Natural killer cell treated with Interleukin-12 subunit alpha and Interleukin-12 subunit beta and Interleukin-15 and Interleukin-18, amount 100 ng/mL, for 72 hours (primary cell): ENCODE measurements at places on chromosomes 2 and 18.

GRCh38 chr2:152759290-152760072 lies 41.1 kb downstream of the ARL6IP6 start:
- DNase-seq, result no peak

GRCh38 chr2:59029058-59029457 lies 787.9 kb upstream of the FANCL start:
- no peak for DNase-seq

GRCh38 chr2:64654063-64654811 lies 524 bp upstream of the SERTAD2 start:
- peak; percentile 78 for DNase-seq

GRCh38 chr2:29583548-29584156 lies 337.7 kb downstream of the ALK start:
- no peak for DNase-seq

DNA sequence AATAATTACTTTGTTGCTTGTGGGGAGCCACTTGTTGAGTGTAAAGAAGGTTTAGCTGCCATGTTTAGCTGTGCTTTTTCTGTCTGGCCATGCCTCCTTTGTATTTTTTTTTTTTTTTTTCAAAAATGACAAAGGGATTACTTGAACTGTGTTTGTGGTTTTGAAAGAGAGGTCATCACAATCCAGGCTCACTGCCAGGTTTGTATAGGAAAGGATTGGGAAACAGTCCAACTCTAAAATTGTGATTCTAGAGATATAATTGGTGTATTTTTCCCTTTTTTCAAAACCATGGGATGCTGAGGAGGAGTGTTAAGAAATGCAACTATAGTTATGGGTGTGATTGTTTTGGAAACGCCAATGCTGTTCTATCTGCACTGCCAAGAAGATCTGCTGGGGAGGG lies 4.3 kb downstream of the ITPRIPL1 start:
- DNase-seq, result no peak

DNA sequence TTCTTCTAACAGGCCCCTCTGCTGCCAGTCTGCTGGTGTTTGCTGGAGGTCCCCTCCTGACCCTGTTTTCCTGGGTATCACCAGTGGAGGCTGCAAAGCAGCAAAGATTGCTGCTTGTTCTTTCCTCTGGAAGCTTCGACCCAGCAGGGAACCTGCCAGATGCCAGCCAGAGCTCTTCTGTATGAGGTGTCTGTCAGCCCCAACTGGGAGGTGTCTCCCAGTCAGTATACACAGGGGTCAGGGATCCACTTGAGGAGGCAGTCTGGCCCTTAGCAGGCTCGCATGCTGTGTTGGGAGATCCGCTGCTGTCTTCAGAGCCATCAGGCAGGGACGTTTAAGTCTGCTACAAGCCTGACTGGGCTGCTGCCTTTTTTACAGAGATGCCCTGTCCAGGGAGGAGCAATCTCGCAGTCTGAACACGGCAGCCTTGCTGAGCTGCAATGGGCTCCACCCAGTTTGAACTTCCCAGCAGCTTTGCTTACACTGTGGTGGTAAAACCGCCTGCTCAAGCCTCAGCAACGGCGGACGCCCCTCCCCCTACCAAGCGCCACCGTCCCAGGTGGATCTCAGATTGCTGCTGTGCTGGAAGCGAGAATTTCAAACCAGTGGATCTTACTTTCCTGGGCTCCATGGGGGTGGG lies 29.9 kb downstream of the CHCHD5 start:
- DNase-seq, result no peak

DNA sequence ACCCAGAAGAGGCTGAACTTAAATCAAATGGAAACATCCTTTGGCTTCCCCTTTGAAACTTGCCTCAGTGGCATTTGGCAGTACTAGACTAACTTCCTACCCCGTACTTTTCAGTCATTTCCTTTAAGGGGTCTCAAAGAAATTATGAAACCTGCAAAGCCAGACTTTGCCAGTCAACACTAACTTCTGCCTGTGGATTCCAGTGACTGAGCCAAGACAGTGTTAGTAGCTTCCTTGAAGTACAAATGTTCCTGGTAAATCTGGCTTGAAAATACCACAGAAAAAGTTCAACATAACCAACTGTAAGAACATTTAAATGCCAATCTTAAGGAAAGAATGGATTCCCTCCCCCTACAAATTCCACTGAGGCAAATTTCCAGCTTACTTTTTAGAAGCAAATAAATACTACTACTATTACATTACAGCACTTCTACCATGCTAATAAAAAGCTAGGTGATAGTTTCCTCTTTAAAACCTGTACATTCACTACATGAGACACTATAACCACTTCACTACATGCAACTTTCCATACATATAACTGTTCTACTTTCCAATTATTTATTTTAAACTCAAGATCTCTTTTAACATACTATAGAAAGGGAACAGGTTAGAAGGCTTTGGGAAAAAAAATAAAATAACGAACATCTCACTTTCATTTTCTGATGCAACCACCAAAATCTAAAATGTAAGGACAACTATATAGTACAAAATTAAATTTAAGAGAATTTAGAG lies 2.4 kb downstream of the PELI1 start:
- DNase-seq, result no peak

- DNase-seq, result no peak
Observed at GRCh38 chr2:168639441-168639898, 163.0 kb upstream of the NOSTRIN start.

DNA sequence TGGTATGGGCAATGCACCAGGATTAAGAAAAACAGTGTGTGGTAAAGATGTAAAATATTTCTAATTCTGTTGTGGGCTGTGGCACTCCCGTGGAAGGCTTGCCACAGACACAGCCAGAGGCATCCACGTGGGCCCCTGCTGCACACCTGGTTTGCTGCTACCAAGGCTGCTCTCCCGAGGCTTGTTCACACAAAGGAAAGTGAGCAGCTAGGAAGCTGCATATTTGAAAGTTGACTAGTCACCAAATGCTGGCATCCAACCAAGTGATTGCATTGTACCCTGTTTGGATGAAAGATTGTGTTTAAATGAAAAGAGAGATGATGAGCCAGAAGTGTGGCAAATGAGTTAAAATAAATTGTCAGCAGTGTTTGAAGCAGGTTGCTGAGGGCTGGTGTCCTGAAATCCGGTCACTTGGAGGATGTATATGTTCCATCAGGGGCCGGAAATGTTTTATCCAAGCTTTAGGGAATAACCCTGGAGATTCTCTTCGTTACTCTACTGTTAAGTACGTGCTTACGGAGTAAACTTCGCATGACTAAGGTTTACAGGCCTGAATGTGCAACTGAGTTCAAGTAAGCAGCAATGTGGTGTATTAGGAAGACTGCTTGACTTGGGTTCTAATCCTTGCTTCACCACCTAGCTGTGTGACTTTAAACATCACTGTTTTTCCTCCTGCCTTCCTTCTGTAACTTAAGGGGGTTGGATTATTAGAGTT lies 86.1 kb downstream of the MSH2 start:
- DNase-seq, result no peak

DNA sequence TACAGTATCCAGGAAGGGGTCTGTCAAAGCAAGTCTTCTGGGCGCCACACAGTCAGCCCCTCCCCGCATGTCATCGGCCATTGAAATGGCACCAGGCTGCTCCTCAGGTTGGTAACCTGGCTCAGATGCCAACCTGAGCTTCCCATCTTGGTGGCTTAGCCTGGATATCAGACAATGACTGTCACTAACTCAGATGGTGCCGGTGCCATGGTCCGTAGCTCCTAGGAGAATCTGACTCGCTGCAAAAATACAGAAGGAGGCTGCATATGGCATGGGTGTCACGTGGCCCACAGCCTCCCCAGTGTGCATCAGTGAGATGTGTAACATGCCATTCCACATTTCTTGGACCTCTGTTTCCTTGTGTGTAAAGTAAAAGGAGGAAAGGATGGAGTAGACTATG lies 3.2 kb downstream of the NOSTRIN start:
- DNase-seq, result no peak

DNA sequence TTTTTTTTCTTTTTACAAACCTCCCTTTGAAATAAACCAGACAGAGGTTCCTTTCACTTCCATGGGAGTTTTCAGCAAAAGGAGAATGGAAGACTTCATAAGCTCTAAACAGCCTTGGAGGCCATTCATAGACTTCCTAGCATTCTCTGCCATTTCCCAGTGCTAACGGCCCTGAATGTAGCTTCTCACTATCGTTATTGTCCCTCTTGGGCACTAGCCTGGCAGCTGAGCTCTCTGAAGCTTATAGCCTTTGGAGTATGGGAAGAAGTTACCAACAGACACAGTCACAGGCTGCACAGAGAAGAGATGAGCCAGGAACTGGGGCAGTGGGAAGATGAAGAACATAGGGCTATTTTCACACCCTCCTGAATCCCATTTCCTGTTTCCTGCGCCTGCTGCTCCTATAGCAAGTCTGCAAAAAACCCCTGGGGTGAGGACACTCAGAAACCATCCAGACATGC lies 29.1 kb upstream of the EPC2 start:
- no peak for DNase-seq

GRCh38 chr2:192011196-192011595 lies 164.3 kb upstream of the CAVIN2 start:
- no peak for DNase-seq

GRCh38 chr2:99888617-99889016 lies 253.8 kb downstream of the AFF3 start:
- DNase-seq, result no peak

- DNase-seq, result no peak
Observed at GRCh38 chr2:69798290-69798908, 31.1 kb upstream of the GMCL1 start.

GRCh38 chr2:112798979-112799975 lies 15.0 kb upstream of the IL1A start:
- DNase-seq, result peak; percentile 62

- no peak for DNase-seq
Observed at GRCh38 chr2:48567671-48568070, 37.7 kb downstream of the STON1 start.

DNA sequence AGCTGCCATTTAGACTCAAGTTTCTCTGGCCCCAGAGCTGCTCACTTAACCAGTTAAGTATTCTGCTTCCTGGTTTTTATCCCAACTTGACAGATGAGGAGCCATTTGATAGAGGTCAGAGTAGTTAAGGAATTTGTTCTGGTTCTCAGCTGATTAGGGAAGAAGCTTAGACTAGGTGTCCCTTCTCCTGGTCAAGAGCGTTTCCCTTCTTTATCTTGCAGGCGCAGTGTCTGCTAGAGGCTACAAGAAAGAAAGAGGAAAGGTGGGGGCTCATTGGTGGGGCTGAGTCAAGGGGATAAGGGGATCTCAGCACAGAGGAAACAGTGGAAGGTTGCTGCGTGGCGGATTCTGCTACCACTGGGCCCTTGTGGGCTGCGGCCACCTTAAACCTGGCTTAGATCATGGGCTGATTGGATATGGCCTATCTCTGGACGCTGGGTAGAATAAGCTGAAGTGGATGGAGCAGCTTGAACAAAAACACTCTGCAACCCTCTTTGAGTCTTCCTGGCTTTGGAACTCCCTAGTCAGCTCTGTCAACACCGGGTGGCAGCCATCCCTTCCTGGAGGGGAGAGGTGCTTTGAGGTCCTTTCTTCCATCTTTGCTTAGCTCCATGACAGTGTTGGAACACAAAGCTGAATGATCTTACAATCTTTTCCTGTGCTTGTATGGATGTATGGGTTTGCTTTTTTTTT lies 70.8 kb downstream of the QPCT start:
- DNase-seq, result no peak

DNA sequence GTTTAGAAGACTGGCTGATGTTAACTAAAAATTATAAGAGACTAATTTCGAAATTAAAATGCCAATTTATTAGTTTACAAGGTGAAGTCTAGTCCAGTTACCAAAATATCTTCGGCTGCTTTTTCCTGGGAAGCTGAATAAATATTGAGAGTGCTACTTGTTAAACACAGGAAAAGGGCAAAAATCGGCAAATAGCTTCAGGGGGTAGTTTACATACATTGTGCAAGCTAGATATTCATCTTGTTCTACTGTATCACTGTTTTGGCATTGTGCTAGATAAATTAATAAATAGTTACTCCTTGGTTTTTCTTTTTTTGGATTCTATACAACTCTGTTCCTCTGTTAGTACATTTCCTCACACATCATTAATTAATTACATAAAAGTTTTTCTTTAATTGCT lies 29.3 kb downstream of the NHEJ1 start:
- no peak for DNase-seq
